ENCODE measurements at places on chromosomes 2 and 18.
A peak's percentile ranks its signal among the peaks of the same experiment; 100 is the strongest.

GRCh38 chr2:231008131-231008530, 12.2 kb downstream of the SPATA3 start:
- DNase-seq: no peak

DNA sequence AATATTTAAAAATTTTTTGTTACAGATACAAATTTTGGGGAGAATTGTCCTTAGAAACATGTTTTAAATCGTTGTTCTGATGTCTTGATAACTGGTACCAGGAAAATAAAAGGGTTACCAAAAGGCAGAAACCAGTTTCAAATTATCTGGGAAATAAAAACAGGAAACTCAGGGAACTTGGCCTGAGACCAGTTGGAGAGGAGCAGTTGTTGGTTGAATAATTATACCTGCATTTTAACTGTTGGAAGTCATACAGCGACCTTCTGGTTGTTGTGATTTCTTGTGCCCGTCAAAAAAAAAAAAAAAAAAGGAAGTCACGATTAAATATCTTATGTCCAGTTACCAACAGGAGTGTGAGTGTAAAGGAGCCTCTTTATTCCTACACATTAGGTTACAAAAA, 51.8 kb downstream of the CRIM1 start:
- no peak for DNase-seq

DNA sequence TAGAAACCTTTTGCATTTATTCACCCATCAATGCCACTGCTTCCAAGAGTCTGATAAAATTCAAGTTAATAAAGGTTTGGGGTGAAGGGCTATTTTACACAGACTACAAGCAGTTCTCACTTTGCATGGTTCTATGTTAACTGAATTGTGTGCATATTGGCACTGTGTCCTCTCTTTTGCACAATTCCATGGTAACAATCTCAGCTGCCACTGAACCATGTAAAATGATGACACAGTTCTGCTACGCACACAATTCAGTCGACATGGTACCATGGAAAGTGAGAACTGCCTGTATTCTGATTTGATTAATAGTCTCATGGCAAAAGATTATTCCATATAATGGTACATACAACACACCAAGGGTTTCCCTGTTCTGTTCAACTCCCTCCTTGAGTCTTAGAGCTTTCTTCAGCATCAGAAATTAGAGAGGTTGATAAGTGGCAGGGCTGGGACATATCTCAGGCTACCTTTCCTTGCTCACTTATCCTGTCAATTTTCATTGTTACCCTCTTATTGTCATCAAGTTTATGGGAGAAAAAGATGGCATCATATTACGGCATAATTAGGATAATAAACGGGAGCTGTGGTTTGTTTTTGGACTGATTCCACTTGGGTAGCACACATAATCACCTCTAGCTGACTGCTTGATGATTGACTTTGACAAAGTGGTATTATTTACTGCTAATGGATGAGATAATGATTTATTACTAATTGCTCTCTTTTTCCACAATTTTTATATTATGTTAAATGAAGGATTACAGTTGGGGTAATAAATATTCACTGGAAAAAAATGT, 139.3 kb upstream of the CREB1 start:
- DNase-seq: no peak

DNA sequence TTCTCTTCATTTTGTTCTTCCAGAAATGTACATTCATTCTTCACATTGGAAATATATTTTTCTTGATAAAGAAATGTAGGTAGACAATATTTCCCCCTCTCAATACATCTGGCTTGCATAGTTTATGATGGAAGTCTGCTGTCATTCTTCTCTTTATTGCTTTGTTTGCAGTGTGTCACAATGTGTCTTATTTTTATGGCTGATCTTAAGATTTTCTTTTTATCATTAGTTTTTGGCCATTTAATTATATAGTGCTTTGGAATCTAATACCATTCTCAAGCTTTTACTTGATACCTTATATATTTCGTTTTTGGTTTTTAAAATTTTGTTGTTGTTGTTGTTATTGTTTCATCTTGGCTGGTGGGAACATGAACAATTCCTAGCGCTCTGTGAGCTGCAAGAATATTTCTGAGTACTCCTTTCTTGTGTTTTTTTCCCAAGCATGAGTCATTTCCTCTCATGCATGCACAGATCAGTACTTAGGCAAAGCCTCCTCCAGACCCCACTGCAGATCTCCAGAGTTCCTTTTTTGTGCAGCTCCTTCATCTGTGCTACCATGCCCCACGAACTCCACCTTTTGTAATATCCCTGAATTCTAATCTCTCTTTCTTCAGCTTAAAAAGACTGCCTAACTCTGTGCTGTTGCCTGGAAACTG, 13.7 kb upstream of the MMADHC start:
- no peak for DNase-seq

DNA sequence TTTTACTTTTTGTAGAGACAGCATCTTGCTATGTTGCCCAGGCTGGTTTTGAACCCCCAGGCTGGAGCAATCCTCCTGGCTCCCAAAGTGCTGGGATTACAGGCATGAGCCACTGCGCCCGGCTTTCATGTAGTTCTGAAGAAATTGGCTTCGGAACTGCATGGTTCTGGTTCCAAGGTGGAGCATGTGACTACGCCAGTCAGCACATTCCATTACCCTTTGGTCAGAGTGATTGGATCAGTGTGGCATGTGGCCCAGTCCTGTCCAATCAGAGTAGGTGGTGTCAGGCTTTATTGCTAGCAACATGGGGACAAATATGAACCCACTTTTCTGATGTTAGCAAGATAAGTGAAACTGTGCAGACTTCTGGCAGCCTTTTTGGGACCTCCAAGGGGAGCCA, 16.3 kb upstream of the ATOH8 start:
- peak; percentile 77 for DNase-seq

DNA sequence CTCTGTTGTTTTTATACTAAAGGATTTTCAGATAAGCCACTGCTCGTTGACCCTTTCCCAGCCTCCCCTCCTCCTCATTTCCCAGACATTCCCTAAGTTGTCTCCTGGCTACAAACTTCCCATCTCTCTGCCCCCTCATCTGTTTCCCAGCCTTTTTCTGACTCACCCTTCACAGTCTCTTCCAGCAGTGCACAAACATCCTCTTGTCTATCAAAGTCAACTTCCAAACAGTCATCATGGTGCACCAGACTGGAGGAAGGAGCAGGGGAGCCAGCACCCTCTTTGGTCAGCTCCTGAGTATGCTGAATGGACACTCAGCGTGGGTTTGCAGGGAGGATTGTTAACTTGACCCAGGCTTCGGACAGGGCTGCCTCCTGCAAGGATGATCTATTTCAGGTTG, 26.6 kb upstream of the SPRED2 start:
- DNase-seq: no peak

- no peak for DNase-seq
Observed at GRCh38 chr2:188235364-188235763, 56.3 kb upstream of the GULP1 start.

- DNase-seq: no peak
Observed at GRCh38 chr2:235955664-235956063, 212.5 kb downstream of the GBX2 start.

DNA sequence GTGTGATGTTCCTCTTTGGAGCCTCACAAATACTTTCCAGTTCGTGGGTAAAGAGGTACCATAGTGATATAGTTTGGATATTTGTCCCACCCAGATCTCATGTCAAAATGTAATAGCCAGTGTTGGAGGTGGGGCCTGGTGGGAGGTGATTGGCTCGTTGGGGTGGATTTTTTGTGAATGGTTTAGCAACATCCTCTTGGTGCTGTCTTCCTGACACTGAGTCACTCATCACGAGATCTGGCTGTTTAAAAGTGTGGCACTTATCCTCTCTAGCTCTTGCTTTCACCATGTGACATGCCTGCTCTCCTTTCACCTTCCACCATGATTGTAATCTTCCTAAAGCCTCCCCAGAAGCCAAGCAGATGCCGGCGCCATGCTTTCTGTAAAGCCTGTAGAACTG, 3.0 kb upstream of the CCDC93 start:
- DNase-seq: no peak

GRCh38 chr2:148721991-148722777, 77.6 kb downstream of the EPC2 start:
- no peak for DNase-seq
